Activated CD4-positive, alpha-beta T cell treated with anti-CD3 and anti-CD28 coated beads for 24 hours (primary cell): ENCODE measurements at places on chromosomes 4 and X.

DNA sequence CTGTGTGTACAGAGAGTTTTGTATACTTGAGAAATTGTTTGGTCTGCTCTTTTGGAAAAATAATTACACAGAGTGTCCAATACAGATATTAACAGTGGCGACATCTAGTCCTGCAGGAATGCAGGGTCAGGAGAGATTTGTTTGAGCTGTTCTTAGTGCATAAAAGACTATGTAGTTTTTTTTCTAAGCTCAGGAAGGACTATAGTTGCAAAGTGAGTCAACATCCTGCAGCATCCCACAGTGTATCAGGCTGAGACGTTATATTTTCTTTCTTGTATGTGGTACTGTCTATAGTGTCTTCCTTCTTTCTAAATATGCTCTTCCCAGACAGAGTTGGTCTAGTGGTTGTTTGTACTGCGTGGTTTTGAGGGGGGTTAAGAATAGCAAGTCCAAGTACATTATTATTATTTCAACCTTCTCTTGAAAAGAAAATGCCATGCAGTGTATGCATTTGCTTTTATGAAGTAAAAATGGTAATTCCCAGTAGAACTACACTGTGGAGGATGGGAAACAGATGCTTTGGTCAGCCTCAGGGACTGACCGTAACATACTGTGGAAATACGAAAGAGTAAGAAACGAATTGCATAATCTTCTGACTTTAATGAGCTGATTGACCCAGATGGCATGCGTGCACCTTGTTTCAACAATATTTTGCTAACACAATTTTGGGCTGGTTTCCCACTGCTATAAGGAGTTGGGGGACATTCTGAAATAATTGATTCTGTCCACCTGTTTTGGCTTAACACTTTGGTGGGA lies 67.4 kb downstream of the DMP1 start:
- DNase-seq = no peak

- DNase-seq = no peak
Measured at GRCh38 chr4:39541987-39542610, 14.9 kb upstream of the UGDH start.

GRCh38 chrX:155215443-155216178 lies 649 bp upstream of the VBP1 start:
- DNase-seq = no peak

- DNase-seq = no peak
Measured at GRCh38 chr4:66572949-66573348, 902.7 kb upstream of the EPHA5 start.
